ENCODE measurements at places on chromosomes 4 and X. TPM values are rescaled to one million over a fixed set of nuclear protein-coding genes. Genes with fewer than 3 reads are reported as not detected.

Gene SPANXA1
- not detected for total RNA-seq

DNA sequence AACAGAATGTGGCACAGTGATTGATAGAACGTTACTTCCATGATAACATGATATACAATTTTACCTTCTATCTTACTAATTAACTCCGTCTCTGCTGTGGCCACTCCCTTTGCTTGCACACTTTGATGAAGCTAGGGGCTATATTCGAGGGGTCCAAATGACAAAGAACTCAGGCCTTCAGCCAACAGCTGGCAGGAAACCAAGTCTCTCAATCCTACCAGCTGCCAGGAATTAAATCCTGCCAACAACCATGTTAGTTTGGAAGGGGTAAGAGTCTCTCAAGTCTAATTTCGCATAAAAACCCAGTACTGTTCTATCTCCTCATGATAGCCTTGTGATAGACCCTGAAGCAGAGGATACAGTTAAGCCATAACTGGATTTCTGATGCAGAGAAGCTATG is 1122.9 kb upstream of the PCDH10 start:
- no peak for DNase-seq

DNA sequence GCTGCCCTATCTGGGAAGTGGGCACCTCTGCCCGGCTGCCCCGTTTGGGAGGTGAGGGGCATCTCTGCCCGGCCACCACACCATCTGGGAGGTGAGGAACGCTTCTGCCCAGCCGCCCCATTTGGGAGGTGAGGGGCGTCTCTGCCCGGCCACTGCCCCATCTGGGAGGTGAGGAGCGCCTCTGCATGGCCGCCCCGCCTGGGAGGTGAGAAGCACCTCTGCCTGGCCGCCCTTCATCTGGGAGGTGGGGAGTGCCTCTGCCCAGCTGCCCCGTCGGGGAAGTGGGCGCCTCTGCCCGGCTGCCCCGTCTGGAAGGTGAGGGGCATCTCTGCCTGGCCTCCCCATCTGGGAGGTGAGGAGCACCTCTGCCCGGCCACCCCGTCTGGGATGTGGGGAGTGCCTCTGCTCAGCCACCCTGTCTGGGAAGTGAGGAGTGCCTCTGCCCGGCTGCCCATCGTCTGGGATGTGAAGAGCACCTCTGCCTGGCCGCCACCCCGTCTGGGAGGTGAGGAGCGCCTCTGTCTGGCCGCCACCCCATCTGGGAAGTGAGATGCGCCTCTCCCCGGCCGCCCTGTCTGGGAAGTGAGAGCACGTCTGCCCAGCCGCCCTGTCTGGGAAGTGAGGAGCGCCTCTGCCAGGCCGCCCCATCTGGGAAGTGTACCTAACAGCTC is 9.8 kb downstream of the PABPC1L2A start:
- DNase-seq = no peak

- DNase-seq = no peak
Measured at GRCh38 chr4:8674311-8674885, 81.8 kb downstream of the CPZ start.

- DNase-seq = no peak
Measured at GRCh38 chr4:120211408-120212015, 144.9 kb upstream of the MAD2L1 start.

DNA sequence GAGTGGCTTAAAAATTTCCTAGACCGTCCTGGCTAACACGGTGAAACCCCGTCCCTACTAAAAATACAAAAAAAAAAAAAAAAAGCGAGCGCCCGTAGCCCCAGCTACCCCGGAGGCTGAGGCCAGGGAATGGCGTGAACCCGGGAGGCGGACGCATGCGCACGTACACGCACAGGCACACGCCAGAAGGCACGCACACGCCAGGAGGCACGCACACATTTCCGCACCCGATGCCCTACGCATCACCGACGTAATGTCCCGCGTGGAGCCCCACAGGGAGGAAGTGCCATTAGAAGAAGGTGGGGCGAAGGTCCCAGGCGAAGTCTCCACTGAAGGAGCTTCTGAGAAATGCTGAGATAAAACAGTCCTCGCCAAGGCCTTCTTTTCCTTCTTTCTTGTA is 41.4 kb downstream of the NLGN4X start:
- DNase-seq = no peak

DNA sequence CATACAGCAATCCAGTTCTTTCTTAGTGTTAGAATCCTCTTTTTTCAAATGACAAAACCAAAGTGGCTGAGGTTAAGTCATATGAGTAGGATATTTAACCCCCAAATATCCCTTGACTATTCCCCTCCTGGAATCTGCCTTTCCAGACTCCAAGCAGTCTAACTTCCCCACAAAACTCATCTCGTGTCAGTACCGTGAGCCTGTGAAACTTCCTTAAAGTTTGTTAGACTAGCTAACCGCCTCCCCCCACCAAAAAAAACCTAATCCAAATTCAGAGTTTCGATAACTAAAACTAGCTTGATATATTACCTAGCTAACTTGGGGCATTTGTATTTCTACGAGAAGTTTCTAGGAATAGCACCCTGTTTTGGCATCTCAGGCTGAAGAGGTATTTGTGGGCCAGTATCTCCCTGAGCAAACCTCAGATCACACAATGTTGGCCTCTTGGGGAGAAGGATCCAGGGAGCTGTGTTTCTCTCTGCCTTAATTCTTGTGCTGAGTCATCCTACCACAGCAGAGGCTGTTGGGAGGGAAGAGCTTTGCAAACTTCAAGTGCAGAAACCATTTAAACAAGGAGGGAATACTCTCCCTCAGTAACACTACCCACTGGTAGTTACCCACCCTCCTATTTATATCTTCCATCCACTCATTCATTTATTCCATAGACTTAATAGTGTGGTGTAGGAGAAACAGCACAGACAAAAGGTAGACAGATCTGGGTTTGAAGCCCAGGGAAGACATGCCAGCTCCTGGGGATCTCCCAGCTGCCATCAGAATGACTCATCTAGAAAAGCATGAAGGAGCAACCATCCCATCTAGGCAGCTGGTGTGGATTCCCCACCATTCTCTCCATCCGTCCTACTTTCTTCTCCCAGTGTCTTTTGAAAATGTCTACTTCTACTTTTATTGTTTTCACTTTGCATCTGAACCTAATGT is 39.3 kb upstream of the TXK start:
- peak; percentile 68 for DNase-seq

- DNase-seq = no peak
Measured at GRCh38 chr4:24339260-24339659, 245.1 kb downstream of the DHX15 start.

Gene CTAG1B
- not detected for total RNA-seq

- DNase-seq = no peak
Measured at GRCh38 chr4:177374966-177375365, 65.3 kb downstream of the NEIL3 start.

- no peak for DNase-seq
Measured at GRCh38 chr4:169662206-169662605, 41.8 kb downstream of the CLCN3 start.

DNA sequence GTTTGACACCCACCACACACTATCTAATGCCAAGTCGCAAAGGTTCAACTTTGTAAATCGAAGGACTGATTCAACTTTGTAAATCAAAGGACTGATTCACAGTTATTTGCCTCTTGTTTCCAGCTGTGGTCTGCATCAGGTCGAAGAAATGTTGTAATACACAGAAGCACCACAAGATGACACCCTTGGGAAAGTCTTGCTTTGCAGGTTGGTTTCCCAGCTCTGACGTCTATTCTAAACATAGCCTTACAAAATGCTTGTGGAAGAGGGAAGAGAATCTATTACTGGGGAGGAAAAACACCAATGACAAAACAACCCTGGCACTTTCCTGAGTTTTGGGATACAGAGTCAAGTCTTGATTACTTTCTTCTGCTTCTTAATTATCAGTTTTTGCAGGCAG is 35.3 kb downstream of the SUPT20HL1 start:
- DNase-seq = peak; percentile 84

DNA sequence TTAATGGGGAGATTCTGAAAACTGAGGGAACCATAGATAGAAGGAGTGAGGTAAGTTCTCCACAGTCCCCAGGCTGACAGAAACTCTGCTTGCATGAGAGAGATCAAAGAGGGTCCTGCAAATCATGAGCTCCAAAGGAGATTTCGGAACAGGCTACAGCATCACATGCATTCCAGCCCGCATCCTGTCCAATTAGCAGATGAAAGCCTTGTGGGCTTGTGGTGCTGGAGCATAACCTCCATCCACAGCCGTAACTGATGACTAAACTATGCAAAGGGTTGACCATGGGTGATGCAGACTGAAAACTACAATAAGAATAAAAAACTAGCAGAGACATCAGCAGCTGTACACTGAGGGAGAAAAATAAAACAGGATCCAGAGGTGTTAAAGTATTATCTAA is 654.5 kb downstream of the TLL1 start:
- DNase-seq = peak; percentile 48

DNA sequence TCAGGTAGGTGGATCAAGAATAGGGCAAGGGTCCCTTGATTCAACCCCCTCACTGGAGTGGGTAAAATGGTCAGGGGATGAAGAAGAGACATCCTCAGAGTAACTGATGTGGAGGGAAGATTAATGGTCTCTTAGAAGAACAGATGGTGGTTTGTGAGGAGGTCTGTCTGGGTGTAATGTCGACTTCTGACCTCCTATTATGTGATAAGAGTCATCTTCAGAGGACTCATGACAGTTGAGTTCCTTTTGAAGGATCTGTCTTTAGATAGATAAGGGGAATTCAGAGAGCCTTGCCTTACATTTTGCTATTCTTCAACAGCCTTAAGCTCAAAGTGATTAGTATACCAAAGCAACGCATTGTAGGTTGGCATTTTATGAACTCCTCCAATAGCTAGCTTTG is 27.1 kb upstream of the MAGEA8 start:
- DNase-seq = no peak
